RWPE1 (cell line): ENCODE measurements at places on chromosomes 7 and 10.

DNA sequence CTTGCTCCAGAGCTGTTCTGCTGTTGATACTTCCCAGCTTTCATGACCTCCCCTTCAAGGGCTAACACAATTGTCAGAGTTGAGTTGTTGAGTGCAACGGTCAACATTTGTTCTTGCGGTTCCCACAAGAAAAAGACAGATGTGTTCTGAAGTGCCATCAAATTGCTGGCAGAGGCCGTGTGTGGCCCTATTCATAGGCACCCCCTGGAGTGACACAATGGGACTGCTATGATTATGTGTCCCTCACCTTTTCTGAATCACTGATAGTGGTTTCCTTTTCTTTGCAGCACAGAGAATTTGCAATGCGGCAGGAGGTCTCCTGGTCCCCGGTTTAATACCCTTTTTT lies 5.8 kb upstream of the IGFBP1 start:
- DNase-seq = no peak

DNA sequence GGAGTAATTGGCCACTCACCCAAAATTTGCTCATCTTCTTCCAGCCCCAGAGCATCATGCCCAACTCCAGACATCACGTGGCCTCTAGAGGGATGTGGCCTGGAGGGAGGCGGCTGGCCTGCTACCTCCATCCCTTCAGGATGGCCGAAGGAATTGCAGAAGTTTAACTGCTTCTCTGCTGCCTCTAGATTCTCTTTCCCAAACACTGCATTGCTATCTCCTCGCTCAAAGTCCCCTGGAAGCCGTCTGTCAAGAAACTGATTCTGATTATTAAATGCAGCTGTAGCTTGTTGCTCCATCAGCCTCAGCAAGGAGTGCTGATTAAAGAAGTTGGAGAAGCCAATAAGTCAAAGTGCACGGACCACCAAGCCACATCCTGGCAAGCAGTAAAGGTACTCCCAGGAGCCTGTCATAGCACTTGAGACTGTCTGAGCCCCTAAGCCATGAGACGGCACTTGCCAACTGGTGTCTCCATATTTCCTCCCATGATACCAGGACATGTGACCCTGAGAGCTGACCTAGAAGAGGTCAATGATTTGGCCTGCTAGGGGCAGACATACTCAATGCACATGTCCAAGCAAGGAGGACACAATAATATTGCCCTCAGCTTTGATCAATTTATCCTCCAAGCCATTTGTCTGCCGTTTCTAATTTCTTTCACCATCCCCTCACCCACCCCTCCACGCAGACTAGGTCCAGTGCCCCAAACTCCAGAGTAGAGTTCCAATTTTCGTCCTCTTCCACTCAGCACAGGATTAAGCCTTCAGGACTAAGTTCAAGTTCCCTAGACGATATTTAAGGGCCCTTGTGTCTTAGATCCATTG lies 84.2 kb downstream of the TBXAS1 start:
- no peak for DNase-seq

DNA sequence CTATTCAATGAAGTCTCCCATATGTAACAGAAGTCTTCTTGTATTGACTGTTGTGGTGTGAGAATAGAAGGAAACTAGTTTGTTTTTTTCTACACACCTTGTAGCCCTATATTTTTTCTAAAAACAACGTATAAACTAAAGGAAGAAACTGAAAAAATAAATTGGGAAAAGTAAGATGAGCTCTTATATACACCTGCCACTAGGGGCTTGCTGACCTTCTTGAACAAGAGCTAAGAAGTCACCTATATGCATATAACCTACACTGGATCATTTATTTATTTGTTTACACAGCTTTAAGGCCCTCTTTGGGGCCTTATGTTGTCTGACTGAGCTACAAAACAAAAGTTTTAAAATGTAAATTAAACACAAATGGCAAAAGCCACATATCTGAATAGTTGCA lies 383.0 kb downstream of the HPSE2 start:
- DNase-seq = no peak

DNA sequence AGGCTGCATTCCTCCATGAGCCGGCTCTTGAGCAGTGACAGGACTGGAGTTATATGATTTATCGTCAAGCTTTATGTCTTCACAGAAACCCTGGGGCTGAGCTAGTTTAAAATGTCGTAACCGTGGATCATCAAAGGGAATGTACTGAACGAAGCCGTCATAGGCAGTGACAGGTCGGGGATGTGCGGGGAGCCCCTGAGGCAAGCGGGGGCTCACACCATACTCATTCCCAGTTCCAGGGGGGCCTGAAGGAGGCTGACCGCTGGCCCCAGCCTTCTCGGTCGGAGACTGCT lies 30.7 kb downstream of the JCAD start:
- DNase-seq = no peak

DNA sequence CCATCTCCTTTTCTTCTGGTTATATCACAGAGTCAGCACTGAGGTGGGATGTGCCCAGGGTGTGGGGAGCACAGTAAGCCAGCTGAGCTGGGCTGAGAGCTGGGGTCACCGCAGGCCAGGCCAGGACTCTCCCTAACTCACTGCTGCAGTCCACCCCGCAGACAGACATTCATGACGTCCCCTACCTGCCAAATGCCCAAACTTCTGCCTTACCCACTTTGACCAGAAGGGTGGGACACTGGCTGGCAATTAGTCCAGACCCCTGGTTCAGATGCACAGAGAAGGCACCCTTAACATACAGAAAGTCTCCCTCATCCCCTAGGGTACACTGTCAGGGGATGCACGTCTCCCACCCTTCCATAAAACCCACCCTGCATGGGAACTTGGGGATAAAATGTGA lies 2.1 kb downstream of the DRGX start:
- no peak for DNase-seq

DNA sequence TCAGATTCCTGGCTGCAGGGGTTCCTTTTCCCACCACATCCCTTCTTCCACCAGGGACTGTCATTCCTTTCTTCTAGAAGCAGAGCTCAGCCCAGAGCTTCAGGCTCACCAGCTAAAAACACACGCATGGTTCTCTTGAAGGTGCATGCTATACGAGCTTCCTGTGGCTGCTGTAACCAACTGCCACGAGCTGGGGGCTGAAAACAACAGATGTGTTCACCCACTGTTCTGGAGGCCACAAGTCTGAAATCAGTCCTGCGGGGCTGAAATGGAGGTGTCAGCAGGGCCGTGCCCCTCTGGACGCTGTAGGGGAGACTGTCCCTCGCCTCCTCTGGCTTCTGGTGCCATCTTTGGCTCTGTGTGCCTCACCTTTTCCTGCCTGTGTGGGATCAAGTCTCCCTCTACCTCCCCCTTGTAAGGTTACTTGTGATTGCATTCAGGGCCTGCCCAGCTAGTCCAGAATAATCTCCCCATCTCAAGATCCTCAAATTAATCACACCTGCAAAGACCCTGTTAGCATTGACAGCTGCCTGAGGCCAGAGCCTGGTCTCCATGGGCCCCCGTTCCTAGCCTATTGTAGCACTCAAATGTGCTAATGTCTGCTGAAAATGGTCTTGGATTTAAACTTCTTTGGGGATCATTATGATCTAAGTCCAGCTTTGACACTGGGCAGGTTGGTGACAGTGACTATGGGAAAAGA lies 13.7 kb downstream of the RAB19 start:
- no peak for DNase-seq

GRCh38 chr10:122746408-122746807 lies 46.8 kb upstream of the C10orf120 start:
- DNase-seq = peak; percentile 87

- no peak for DNase-seq
Measured at GRCh38 chr7:12103948-12104347, 107.1 kb upstream of the TMEM106B start.

GRCh38 chr10:71222601-71223346 lies 10.4 kb downstream of the UNC5B start:
- no peak for DNase-seq

DNA sequence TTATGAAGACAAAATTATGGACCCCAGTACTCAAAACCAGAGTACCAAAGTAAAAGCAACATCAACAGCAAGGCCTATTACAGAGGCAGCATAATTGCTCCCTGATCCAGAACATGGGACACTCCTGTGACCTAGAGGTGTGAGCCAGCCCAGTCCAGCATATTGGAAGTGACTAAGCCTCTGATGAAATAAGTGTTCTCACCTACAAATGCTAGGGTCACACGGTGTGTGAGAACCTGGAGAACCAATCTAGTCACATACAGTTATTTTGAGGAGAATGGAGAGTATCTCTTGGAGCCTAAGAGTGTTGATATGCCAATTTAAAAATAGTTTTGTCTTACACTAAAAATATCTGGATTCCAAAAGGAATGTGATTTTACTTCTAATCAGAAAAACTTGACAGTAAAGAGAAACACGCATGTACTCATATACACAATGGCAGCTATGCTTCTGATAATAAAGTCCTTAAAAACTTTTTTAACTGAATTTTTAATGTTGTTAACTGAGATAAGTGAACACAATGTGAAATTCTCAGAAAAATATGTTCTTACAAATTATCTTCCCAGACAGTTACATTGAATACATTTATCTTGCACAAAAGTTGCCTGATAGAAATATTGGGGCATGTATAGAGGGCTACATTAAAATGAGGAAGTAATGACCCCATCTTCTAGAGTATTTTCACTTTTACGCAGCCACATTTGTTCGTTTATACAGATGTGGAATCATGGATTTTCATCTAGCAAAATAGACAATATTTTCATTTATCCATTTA lies 56.8 kb upstream of the CD36 start:
- peak; percentile 13 for DNase-seq

DNA sequence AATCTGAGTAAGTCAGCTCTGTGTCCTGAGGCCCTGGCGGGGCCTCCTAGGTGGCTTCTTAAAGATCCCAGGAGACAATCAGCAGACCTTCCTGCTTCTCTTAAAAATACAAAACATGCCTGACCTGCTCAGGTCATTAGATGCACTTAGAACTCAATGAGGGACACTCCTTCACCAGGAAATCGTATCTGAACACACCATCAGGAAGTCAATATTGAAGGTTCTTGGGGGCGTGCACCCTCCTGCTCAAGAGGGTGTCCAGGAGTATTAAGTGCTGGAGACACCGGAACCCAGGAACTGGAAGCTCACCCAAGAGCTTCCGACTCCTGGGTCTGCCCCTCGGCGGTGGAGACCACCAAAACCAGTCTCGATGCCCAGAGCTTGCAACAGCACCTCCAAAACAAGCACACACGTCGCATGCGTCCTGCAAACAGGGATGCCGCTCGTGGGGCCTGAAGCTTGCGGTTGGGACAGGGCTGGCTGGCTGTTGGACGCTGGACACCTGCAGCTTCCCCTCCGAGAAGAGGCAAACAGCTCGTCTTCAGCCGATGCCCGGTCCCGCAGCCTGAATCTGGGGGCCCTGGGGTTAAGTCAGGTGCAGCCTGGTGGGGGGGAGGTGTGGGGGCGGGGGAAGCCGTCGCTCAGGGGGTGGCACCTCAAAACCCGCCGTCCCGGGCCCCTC lies 803 bp downstream of the RAPGEF5 start:
- DNase-seq = peak; percentile 30

GRCh38 chr7:50213622-50214017 lies 90.9 kb upstream of the IKZF1 start:
- no peak for DNase-seq

DNA sequence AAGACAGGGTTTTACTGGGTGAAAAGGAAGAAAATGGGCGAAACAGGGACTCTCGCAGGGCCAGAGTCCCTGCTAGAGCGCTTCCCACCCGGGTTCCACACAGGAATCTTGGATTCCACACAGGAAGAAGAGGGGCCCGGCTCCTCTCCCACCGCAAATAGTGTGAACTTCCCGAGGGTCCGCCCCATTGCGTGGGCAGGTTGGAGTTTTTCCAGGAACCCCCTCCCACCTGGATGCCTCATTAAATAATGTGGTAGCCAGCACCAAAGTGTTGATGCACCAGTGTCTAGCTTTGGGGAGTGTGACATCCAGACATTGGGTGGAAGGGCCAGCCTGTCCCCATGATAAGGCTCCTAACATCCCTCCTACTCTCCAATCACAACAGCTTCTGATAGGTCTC lies 330.3 kb upstream of the ZNF32 start:
- no peak for DNase-seq
